Stimulated activated CD4-positive, alpha-beta T cell treated with anti-CD3 and anti-CD28 coated beads, Interleukin-2, amount 100 ng/mL, for 24 hours (primary cell): ENCODE measurements at places on chromosomes 6 and 20.

DNA sequence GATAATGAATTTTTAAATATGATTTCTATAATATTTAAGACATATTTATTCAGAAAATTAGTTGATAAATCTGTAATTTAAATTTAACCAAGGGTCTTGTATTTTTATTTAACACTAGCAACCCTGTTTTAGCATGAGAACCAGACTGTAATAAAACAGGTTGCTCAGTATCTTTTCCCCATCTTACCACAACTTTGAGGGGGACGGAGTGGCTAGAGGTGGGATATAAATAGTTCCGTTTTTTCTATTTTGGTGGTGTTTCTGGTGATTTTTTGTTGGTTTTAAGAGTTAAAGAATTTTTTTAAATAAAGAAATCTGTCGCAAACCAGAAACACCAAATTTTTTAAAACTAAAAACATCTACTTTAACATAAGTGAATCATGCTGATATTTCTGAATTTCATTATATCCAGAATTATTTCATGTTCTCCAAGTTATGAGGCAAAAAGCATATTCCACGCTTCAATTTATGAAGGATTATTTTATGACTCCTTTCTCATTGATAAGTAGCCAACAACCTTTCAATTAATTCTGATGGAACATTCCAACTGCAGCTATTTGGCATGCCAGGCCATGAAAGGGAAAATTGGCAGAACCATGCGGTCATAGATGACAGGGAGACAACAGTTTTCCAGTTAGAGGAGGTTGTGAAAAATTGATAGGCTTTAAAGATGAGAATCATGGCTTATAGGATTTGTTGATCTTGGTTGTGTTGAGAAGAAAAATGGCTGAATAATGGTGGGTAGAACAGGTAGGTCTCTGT is 151.9 kb upstream of the CARMIL1 start:
- no peak for DNase-seq

GRCh38 chr6:121816361-121816760 is 380.9 kb downstream of the GJA1 start:
- DNase-seq, result no peak

GRCh38 chr20:49843139-49843538 is 30.5 kb downstream of the SLC9A8 start:
- DNase-seq, result no peak

DNA sequence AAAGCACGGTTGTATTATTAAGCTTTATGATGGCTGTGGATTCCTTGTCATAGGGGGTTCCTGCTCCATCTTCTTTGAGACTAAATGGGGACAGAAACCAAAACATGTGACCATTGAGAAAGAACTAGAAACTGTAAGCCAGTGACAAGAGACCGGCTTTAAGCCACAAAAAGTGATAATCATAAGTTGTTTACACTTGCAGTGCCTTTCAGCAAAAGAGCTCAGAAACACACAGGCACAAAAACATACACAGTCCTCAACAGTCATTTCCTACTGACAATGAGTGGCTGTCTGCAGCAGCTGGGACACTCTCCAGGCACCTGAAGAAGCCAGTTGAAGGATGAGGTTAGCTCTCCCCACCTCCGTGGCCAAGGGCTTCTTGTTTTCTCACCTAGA is 20.0 kb upstream of the UBE2J1 start:
- DNase-seq, result no peak

GRCh38 chr6:46219661-46220060 is 48.9 kb upstream of the ENPP5 start:
- DNase-seq, result no peak

- DNase-seq, result no peak
These were observed 4.7 kb upstream of the GJA1 start for GRCh38 chr6:121430514-121431460.

- DNase-seq, result no peak
These were observed 57.1 kb downstream of the HNF4A start for GRCh38 chr20:44412402-44413144.

GRCh38 chr6:57254055-57254717 is 32.1 kb upstream of the RAB23 start:
- DNase-seq, result no peak

- DNase-seq, result no peak
These were observed 45.7 kb upstream of the TMEM170B start for GRCh38 chr6:11491596-11492463.

DNA sequence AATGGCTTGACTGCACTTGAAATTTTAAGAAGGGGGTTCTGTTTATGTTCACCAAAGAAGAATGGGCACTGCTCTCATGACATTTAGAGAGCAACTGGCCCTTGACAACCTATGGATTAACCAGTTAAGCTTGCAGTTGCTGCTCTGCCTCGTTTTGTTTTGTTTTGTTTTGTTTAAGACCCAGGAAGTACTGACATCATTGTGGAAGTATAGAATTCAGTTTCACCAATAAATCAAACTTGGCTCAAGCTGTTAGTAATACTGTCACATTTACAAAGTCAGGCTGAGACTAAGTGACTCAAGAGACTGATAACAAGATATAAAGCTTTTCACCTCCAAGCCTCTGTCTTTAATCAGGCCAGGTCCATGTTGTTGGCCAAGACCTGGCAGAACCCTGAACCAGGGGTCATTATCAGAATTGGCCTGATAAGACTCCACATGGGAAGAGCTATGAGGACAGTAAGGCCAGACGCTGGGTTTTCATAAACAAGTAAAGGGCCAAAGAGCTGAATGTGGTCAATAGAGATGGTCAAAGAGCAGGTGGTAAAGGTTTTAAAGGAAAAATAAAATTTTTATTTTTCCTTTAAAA is 99.4 kb upstream of the VGLL2 start:
- no peak for DNase-seq

- no peak for DNase-seq
These were observed at the start of gene DLGAP4 for GRCh38 chr20:36305602-36306551. Gene DLGAP4, plus strand, starts transcription at chr20:36306339. Its CDS starts 125,379 bp downstream, at chr20:36431718.
